ENCODE measurements at places on chromosomes 7 and 10.

- DNase-seq = no peak
Observed at GRCh38 chr10:37789590-37789989, 67.8 kb downstream of the ZNF248 start.

- no peak for DNase-seq
Observed at GRCh38 chr7:71905821-71906220, 506.3 kb downstream of the CALN1 start.

DNA sequence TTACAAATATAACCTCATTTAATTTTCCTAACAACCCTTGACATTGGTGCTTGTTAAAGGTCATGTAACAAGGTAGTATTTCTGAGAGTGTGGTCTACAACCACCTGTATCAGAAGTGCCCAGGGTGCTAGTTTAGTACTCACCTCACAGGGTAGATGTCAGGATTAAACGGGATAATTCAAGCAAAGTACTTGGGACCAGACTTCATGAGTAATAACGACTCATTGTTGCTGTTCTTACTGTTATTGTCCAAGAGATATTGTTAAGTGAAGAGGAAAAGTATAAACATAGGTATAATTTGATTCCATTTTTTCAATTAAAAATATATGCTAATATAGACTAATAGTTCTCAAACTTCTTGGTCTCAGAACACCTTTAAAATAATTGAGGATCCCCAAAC, 179.3 kb downstream of the WNT2 start:
- peak; percentile 28 for DNase-seq

DNA sequence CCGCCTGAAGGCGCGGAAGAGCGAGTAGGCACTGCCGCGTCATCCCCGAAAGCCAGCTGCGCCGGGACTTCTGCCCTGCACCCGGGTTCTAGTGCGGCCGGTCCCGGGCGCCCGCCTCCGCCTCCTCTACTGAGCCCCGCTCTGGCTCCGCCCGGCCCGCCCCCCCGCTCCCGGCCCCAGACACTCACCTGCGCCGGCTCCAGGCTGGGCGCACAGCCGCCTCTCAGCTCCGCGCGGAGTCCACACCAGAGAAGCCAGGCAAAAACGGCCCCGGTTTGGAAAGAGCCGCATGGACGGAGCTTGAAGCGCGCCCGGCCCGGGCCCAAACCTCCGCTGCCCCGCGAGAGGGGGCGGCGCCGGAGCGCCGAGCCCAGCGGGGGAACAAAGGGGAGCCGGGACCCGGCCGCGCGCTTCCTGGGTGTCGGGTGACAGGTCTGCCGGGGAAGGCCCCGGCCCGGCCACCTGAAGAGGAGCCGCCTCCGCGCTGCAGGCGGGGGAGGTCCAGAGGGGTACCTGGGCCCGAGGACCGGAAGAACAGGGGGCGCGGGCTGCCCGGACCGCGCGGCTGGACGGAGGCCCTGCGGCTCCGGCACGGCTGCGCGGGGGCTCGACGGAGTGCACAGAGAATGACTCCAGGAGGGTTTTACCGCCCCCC, 168.2 kb downstream of the NRF1 start:
- no peak for DNase-seq

GRCh38 chr7:74002474-74003017, 25.4 kb upstream of the ELN start:
- DNase-seq = peak; percentile 86

DNA sequence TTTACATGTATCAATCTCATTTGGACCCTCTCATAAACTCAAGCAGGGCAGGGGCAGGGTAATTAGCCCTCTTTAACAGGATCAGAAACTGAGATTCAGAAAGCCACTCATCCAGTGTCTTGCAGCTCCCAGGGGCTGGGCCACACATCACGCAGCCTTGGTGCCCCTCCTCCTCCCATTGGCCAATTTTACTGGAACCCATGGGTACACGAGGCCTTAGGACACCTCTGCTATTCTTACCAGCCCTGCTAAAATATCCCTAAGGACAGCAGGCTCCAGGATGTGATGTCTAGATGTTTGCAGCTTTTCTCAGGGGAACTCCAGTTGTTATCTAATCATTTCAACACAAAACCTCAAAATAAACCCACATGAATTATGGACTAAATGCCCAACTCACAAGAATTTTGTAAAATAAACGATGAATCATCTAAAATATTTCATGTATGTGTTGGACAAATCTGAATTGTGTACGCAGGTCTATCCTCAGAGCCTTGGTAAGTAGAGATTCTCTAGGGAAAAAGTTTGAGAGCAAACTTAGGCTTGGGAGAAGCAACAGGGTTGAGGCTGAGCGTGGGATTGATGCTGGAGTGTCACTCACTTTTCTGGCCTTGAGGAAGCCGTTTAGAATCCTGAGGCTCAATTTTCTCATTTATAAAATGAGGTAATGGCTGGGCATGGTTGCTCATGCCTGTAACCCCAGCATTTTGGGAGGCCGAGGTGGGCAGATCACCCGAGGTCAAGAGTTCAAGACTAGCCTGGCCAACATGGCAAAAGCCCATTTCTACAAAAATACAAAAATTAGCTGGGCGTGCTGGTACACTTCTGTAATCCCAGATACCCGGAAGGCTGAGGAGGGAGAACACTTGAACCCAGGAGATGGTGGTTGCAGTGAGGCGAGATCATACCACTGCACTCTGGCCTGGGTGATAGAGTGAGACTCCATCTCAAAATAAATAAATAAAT, 69.7 kb upstream of the TNS3 start:
- peak; percentile 99 for DNase-seq

DNA sequence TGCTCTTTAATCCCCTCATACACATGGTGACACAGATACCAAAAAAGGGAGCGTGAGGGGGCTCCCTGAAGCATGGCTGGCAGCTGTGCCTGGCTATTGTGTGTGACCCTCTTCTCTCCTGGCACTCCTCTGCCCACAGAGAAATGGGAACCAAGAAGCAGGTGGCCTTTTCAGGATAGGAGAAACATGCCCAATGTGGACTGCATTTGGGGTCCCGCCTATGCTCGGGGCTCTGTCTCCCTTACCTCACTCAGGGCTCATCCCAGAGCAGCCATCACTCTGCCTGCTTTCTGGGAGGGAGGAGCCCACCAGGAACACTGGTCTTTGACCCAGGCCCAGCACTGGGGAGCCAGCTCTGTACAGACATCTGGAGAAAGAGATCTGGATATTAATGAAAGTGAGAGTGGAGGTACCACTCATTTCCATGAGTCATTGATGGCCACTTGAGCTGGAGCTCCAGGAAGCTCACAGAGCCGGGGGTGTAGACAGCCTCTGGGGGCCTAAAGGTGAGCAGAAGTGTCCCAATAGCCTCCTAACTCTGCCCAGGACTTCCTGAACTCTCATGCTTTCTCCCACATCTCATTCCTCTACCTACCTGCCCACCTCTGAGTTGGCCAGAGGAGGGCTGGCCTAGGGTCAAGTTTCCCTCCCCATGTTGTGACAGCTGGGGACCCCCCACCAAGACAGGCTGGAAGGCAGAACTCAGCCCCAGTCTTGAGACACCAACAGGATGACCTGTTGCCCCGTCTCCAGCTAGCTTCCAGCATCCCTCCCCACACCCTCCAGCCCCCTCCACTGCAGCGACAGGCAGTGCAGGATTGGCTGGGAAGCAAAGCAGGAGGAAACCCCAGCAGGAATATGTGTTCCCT, 42.6 kb downstream of the DRGX start:
- no peak for DNase-seq

GRCh38 chr7:92667816-92668535, 77.8 kb upstream of the FAM133B start:
- DNase-seq = peak; percentile 57

- DNase-seq = no peak
Observed at GRCh38 chr10:75826846-75827245, 395.4 kb downstream of the LRMDA start.

DNA sequence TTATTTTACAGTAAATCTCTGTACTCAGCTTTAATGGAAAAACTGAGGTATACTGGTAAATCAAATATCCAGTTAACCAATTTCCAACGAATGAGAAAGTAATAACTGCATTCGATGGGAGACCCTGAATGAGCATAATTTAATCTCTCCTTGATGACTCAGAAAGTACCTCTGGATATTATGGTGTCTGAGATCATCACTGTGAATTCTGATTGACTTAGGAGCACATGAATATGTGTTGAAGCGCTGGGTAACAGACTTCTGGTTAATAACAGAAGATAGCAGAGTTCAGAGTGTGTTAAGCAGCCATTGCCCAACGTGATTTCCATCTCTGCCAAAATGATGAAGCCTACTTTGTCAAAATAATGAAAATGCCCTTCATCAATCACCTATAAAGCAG, 116.6 kb downstream of the NRP1 start:
- DNase-seq = peak; percentile 63

GRCh38 chr7:97200018-97200417, 82.5 kb downstream of the SDHAF3 start:
- no peak for DNase-seq

GRCh38 chr10:47055386-47056246, 144.4 kb downstream of the PTPN20 start:
- no peak for DNase-seq

DNA sequence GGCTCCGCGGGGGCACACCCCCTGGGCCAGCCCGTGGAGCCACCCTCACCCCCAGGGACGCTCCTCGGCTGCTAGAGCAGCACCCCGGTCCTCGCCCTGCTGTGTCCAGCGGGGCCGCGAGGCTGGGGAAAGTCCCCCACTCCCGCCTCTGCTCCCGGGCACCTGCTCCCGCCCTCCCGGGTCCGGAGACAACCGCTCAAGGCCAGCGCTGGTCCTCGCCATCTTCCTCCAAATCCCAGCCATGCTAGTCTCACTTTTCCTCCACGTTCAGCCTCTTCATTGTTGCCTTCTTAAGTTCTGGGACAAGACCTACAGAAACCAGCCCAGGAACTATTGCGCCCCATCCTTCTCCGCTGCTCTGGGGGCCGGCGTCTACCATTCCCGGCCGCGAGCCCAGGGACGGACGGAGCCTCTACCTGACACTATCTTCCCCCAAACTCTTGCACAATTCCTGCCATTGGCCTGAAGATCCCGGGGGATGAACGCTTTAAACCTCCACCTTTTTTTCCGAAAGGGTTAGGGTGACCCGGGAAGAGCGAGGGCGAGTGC, 4.8 kb upstream of the KCP start:
- no peak for DNase-seq

DNA sequence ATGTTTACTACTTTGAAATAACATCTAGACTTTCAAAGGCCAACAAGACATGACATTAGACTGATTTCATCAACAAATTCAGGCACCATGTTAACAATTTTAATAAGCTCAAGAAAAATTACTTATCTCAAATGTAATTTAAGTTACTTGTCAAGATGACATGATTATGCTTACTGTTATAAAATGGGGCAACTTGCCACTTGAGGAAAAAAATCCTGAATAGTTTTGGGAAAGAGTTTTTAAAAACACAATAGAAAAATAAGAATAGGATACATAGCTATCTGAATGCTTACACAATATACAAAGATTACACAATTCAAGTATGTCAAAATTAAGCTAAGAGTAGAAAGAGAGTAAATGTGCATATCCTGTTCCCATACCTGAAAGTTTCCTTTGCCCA, 85.4 kb downstream of the RNF32 start:
- no peak for DNase-seq

DNA sequence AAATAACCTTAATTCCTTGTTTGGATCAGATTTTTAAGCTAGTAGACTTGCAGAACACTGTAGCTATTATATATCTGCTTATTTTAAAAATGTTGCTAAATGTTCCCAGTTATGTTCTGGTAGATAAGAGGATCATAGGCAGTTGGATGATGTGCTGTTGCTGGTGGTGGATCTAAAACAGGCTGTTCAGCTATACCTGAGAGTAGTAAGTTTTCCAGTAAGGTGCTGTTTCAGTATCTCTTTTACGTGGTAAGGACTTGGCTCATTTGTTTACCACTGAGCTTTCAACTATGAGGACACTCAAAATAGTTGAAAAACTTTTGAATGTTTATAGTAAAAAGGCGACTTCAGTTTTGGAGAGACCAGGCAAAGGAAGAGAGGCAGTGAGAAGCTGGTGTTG, 180.9 kb downstream of the CDK14 start:
- no peak for DNase-seq

DNA sequence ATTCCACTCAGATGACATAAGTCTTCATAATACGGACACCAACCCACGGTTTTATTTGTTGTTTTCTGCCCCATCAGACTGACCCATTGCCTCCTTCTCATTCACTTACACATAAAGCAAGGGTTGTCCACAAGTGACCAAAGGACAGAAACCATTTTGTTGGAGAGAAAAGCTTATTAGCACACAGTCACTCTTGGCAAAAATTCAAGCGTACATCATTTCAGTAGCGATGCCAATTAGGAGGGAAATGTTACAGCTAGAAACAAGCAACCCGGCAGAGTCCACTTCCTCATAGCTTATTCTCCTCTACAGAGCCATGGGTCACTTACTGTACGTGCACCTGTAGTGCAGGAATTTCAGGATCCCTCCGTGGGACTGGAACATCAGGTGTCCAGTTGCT, 23.0 kb downstream of the ABLIM1 start:
- DNase-seq = peak; percentile 65

DNA sequence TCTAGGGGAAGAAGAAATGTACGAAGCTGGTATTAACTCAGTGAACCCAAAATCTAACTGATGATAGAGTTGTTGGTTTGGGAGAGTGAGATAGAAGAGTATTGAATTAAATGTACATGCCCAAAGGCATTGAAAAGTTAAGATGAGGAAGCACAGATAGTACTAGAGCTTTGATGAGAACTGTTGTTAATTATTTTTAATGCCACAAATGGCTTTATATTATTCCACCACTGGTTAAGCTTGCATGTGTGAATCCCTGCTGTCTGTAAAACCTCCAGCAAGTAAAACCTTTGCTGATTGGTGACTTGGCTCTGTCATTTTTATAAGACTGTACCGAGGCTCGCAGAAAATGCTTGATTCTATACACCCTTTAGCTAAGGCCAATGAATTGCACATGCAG, 382.7 kb upstream of the LRGUK start:
- no peak for DNase-seq

GRCh38 chr7:103932389-103932788, 57.1 kb downstream of the RELN start:
- DNase-seq = no peak

DNA sequence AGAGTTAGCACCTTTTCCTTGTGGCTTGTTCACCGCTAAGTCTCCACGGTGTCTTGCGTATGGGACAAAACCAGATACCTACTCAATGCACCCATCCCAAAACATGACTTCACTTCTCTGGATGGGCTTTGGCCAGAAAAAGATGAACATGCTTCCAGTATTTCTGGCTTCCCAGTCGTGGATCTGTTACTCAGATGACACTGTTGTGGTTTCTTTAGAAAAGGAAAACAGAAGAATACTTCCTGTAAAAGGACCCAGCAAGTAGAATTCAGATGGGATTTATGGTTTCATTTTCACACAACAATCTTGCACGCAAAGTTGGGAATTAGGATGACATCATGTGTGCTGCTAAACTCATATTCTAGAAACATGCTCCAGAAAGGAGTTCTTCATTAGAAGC, 216.7 kb downstream of the ADAM12 start:
- peak; percentile 95 for DNase-seq

- no peak for DNase-seq
Observed at GRCh38 chr7:76048668-76048988, 722 bp downstream of the MDH2 start.

DNA sequence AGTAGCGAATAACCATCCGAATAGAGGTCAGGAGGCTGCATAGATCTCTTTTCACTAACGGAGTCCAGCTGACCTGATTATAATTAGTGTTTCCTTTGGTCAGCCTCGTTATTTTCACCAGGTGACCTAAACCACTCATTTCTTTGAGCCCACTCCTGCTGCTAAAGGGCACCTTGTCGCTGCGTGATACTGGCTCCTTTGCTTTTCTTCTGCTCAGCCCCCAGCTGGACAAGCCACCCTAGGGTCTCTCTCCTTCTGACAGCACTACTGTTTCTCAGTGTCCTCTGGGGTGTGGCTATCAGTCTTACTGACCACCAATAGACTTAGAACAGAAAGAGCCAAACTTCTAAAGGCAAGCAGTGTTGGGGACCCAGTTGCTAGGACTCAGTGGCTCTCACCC, 2.7 kb upstream of the IGFBP3 start:
- no peak for DNase-seq

Measured in fibroblast of lung (primary cell).